Kidney epithelial cell (primary cell): ENCODE measurements at places on chromosomes 16 and 17.
A peak's percentile ranks its signal among the peaks of the same experiment; 100 is the strongest.

DNA sequence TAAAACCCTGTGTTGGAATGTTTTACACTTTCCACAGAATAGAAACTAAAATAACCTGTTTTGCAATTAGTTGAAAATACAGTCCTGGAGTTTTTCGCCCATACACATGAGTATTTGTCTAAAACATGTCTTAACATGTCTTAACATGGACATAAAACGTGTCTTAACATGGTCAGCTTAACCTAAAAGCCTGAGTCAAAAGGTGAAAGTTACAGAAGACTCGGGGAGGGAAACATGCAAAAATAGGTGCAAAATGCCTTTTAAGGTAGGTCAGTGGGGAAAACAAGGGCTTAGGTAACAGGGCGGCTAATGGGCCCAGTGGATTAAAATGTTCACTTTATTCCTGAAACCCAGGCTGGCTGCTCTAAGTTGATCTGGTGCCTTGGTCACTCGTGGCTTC lies 56.1 kb upstream of the RBL2 start:
- DNase-seq: no peak

- DNase-seq: no peak
Measured at GRCh38 chr16:64144617-64145016, 977.2 kb downstream of the CDH11 start.

DNA sequence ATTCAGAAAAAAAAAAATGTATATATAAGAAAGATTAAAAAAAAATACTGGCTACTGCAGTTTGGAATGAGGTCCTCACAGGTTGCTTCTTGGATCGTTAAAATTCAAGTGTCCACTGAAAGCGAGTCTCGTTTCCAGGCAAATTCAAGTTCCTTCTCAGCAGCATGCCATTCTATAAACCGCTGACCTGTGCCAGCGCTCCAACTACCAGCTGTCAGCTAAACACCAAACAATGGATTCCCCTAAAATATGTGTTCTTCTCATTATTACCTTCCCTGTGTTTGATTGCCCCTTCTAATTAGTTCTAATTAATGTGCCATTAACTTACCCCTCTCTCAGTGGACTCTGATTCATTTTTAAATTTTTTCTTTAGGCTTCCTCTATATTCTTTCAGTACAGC lies 92.4 kb downstream of the DNAH9 start:
- DNase-seq: no peak

DNA sequence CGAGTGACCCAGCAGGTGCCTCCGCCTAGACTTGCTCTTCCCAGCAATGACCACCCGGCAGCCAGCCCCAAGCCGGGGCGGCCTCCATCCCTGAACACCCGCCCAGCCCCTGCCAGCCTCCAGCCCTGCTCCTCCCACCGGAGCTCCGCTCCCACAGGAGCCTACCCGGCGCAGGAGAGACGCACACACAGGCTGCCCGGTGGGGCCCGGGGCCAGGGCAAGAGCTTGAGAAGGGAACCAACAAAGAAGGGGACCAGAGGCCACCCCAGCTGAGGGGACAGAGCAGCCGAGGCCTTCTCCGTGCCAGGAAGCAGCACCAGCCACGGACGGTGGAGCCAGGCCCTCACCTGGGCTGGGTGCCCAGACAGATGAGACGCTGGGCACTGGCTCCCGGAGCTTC lies 13.8 kb downstream of the PKD1 start:
- DNase-seq: no peak

- DNase-seq: no peak
Measured at GRCh38 chr17:17855976-17856375, 19.2 kb upstream of the SREBF1 start.

DNA sequence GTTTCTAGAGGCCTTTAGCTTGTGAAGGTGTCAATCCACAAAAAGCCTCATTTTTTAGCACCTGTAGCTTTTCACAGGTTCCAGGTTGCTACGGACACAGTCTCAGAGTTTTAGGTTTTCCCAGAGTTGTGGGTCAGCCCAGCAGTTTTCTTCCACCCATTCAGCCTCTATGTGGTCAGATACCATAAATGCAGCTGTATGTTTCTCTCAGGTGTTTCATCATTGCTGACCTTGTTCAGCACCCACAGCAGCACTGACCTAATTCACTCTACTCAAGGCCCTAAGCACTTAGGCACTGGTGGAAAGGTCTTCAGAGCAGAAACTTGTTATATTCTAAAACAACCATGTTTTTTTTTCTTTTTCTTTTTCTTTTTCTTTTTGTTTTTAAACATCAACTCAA lies 15.0 kb upstream of the SPACA3 start:
- no peak for DNase-seq

GRCh38 chr17:41437769-41438168 lies 3.0 kb downstream of the KRT38 start:
- no peak for DNase-seq

- DNase-seq: no peak
Measured at GRCh38 chr17:4485676-4486646, 12.7 kb upstream of the SPNS2 start.

DNA sequence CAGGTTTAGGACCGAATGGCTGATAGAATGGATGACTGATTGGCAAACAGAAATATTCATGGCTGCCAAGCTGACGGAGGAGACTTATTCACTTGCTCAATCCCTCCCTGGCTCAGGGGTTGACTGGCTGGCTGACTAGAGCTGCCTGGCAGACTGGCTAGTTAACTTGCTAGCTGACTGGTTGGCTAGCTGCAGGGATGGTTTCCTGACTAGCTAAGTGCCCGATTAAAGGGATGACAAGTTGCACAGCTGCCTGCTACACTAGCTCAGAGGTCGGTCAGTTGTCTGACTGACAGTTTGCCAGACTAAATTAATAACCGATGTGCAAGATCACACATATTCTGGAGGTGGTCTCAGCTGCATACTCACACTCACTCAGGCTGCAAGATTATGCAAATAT lies 1208.4 kb upstream of the CDH8 start:
- DNase-seq: no peak

GRCh38 chr17:58387834-58388233 lies 29.5 kb downstream of the RNF43 start:
- no peak for DNase-seq

- DNase-seq: no peak
Measured at GRCh38 chr17:42784409-42784808, 4.0 kb downstream of the WNK4 start.

DNA sequence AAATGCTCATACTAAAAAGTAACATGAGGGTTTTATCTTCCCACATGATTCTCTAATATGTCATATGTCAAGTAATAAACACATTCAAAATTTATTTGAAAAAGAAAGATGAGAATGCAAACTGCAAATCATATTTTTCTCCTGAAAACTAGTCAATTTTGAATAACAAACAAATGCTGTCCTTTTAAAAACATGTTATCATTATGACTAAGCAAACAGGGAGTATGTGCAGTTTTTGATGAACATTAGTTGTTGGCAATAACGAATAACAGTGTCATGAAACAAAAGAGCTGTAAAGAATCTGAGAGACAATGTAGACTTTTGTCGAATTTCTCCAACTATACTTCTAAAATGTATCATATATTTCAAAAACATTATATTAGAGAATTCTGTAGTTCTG lies 34.8 kb downstream of the RPGRIP1L start:
- DNase-seq: no peak

GRCh38 chr16:81832801-81833547 lies 53.9 kb downstream of the PLCG2 start:
- DNase-seq: no peak

- DNase-seq: no peak
Measured at GRCh38 chr17:48593840-48594537, 410 bp upstream of the HOXB5 start.

DNA sequence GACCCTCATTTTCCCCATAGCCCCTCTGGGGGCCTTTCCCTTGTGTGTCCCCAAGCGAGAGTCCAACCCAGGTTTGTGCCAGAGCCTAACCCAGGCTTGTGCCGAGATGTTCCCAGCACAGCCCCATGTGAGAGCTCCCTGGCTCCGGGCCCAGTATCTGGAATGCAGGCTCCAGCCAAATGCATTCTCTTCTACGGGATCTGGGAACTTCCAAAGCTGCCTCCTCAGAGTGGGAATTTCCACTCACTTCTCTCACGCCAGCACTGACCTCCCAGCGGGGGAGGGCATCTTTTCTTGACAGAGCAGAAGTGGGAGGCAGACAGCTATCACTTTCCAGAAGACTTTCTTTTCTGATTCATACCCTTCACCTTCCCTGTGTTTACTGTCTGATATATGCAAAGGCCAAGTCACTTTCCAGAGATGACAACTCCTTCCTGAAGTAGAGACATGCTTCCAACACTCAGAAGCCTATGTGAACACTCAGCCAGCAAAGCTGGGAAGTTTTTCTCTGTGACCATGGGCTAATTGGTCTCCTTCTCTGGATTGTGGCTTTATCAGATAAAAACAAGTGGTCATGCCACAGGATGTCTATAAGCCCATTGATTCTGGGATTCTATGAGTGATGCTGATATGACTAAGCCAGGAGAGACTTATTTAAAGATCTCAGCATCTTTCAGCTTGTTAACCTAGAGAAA lies 2.5 kb upstream of the CCL2 start:
- peak; percentile 70 for DNase-seq

- no peak for DNase-seq
Measured at GRCh38 chr16:85349365-85350145, 237.3 kb upstream of the CIBAR2 start.

DNA sequence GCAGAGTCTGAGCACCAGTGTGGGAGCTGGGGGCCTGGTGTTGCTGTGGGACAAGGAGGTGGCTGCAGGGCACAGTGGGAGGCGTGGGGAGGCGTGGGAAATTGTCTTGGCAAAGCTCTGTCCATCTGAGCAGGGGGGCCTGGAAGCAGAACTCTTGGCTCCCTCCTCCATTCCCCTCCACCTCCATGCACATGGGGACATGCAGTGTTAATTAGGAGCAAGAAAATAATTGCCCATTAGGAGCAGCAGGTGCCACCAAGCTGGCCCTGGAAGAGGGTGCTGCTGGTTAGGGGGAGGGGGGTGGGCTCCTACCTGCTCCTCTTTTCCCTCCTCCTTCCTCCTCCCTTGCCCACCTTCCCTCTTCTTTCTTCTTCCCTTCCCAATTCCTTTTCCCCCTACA lies 4.5 kb downstream of the TTYH2 start:
- DNase-seq: no peak

- DNase-seq: no peak
Measured at GRCh38 chr17:63943745-63944144, 11.6 kb upstream of the CD79B start.

GRCh38 chr17:77836557-77837041 lies 121.9 kb upstream of the TNRC6C start:
- DNase-seq: no peak

GRCh38 chr16:57620335-57621231 lies 7.8 kb upstream of the ADGRG1 start:
- DNase-seq: no peak

DNA sequence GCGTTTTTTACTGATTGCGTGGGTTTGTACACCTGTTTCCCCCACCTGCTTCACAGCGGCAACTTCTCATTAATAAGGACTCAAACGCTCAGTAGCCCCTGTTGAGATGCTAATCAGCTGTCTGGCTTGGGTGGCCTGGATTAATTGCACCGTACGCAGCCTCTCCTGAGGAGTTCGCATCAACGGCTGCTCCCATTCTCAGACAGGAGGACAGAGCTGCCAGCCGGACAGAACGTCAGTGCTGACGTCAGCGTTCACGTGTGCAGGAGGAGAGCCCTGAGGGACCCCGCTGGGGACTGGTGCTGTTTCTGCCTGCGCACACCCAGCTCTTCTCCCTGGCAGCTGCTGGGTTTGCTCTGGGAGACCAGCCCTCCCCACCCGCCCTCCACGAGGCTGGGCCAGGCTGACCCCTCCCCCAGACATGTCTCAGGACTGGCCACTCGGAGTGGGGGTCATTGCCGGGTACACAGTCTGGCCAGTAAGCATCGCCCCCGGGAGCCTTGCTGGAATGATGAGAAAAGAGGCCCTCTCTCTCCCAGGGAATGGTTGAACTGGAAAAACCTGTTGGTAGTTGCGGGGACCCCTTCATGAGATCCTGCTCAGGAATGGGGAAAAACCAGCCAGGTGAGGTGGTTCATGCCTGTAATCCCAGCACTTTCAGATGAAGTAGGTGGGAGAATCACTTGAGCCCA lies 5.7 kb upstream of the BANP start:
- no peak for DNase-seq

DNA sequence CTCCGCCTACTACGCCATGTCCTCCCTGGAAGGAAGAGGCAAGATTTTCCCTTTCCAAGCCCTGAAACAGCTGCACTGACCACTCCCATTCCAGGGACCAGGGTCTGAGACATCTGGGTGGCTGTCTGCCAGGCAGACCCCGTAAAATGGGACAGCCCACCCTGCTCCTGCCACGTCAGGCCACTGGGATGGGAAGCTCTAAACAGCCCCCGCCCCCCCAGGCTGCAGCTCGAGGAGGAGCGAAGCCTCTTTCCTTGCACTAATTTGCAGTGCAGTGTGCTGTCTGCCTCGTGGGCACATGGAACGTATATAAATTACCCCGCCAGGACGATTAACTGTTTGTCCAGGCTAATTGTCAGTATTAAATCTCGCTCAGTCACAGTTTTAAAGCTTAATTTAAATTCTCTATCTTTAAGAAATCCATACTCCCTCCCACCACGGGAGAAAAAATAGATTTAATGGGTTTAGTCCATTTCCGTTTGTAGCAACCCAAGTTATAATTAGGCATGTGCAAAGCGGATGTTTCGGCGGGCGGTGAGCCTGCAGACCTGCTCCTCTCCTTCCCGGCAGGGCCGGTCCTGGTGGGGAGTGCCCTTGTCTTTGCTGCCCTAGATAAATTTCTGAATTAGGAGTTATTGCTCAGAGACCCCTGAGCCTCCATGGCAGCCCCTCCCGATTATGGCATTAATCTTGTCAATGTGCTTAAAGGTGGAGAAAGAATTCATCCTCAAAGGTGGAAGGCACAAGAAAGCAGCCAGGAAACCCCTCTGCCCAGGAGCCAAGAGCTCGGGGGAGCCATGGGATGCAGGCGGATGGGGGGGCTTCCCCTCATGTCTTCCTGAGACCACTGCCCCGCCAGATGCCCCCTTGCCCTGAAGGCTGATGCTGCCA lies 268.0 kb upstream of the TNRC6C start:
- no peak for DNase-seq

DNA sequence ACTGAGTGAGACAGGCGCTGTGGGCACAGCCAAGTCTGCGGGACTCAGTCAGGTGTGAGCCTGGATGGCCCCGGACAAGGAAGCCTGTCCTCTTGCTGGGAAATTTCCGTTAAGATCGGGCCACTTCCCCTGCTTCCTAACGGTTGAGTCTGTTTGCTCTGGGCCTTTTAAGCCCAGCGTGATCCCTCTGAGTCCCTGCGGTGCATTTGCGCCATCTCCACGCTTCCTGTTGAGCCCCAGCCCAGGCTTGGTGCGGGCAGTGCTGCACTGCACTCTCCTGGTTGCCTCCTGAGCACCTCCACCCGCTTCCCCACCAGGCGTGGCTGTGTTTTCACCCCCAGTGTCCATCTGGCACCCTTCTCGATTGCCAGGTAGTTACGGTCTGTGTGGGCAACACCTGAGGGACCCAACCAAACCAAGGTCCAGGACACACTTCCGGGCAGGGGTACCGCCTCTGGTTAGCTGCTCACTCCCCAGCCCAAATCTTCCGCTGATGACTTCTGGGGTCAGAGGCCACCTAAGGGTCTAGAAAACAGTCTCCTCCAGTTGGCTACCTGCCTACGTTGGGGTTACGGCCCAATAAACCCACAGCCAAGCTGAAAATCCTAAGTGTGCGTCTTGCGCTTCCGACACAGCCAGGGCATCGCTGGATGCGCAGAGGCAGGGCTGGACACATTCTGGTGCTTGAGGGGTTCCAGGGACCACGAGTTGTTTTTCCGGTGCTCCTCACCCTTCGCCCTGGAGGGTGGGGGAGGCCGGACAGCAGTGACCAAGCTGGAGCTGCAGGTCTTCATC lies 1.4 kb upstream of the SLC25A10 start:
- DNase-seq: no peak

GRCh38 chr16:73172241-73172972 lies 124.5 kb upstream of the ZFHX3 start:
- DNase-seq: no peak

- DNase-seq: peak; percentile 32
Measured at GRCh38 chr16:66275775-66276428, 90.6 kb upstream of the CDH5 start.
